ENCODE measurements at places on chromosomes 4 and X. TPM values are rescaled to one million over a fixed set of nuclear protein-coding genes. Genes with fewer than 3 reads are reported as not detected.

- DNase-seq, result no peak
Observed at GRCh38 chr4:133452678-133453077, 303.6 kb downstream of the PCDH10 start.

DNA sequence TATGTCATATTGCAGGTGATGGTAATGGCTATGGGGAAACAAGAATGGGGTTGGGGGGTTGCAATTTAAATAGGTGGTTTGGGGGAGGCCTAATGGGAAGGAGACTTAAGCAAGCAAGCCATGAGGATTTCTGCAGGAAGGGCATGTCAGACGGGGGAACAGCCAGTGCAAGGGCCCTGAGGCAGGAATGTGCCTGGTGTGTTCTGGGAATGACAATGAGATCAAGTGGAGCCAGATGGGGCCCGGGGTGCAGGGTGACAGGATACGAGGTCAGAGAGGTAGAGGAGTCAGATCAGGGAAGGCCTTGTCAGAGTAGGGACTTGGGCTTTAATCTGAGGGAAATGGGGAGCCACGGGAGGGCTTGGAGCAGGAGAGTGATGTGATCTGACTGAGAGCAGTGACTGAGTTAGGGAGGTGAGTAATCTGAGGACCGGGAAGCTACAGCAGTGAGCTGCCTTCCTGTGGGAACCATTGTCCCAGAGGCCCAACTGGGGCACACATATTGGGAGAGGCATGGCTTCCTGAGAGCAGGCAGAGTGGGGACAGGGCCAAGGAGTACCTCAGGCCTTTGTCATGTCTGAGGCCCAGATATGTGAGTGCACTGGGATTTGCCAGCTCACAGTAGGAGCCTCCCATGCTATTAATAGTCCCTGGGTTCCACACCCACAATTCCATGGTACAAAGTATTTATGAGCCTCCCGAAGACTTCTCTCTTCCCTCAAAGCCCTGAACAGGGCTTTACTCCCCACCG, 139.8 kb downstream of the BCOR start:
- DNase-seq, result no peak

- no peak for DNase-seq
Observed at GRCh38 chr4:156496797-156497196, 474.8 kb downstream of the PDGFC start.

TMEM154 gene
- 9.1 TPM for total RNA-seq

ADH7 gene
- total RNA-seq, result not detected

Data from pulmonary artery endothelial cell (primary cell).